ENCODE measurements at places on chromosomes 12 and 14.

DNA sequence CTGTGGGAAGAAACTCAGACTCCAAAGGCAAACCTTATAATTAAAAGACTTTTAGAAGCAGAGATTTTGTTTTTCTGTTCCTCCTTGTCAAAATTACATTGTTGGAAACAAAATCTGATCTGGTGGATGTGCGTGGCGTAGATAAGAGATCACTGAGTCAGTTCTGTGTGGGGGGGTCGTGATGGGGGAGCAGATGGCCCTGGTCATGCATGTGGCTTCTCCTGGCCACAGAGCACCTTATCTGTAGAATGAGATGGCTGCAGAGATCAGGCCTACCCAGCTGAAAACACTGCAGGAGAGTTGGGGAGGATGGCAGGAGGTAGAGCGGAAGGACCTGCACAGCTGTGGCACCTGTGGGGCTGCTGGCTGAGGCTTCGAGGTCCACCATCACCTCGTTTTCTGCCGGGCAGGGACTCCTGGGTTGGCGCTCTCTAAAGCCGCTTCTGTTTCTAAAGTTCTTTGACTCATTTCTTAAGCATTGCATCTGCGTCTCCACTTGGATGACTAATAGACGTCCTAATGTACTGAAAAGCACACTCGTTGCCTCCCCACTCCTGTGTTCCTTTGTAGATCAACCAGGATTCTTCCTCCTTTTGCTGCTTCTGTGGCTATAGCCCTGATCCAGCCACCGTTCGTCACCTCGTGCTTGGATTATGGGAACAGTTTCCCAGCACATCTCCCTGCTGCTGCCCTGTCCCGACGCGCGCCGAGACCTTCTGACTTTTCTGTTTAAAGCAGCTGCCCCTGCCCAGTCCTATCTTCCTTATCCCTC, 93.4 kb downstream of the TSPAN9 start:
- no peak for DNase-seq

- no peak for DNase-seq
Measured at GRCh38 chr12:44431647-44432343, 444.3 kb downstream of the NELL2 start.

DNA sequence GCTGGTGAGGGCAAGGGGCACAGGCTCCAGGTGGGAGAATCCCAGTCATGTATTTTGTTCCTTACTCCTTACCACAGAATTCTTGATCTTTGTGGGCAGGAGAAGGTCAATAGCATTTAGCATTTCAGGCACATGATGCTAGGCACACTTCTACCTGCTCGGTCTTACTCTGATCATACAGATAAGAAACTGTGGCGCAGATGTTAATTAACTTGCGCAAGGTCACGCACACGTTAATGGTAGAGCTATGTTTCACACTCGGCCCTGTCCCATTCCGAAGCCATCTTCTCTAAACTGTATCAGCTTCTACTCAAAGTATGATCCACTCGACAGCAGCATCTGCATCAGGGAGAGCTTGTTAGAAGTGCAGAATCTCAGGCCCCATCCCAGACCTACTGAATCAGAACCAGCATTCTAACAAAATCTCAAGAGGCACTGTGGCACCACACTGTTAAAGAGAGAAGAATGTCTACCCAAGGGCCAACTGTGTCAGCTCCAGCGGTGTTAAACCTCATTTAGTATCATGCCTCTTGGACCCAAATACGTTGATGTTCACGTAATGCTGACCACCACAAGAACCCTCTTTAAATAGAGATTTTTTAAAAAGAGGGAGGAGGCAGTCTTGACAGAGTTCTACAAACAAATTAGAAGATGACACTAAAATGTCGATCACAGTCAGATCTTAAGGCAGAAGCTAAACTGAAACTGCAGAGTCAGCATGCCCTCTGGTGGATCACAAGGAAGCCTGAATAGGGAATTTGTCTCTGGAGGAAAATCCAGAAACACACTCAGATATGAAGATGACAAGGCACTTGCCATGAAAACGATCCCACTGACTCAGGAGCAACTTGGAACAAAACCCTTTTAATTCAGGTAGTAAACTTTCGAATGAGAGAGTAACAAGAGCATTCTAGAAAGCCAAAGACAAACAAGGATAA, 7.3 kb downstream of the STXBP6 start:
- DNase-seq, result no peak

- DNase-seq, result no peak
Measured at GRCh38 chr14:70156592-70156991, 32.2 kb downstream of the SLC8A3 start.

- DNase-seq, result no peak
Measured at GRCh38 chr14:20680363-20680762, 4.0 kb upstream of the RNASE4 start.

GRCh38 chr12:89258240-89258969, 93.9 kb downstream of the DUSP6 start:
- DNase-seq, result no peak

- DNase-seq, result no peak
Measured at GRCh38 chr14:34450958-34451357, 11.1 kb downstream of the SPTSSA start.

DNA sequence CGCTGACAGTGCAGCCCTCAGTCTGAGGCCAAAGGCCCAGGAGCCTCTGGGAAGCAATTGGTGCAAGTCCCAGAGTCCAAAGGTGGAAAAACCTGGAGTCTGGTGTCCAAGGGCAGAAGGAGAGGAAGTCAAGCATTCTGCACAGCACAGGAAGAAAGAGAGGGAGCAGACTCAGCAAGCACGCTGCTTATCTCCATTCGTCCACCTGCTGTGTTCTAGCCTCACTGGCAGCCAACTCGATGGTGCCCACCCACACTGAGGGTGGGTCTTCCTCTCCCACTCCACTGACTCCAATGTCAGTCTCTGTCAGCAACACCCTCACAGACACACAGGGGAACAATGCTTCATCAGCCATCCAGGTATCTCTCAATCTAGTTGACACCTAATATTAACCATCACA, 38.8 kb downstream of the HELB start:
- DNase-seq, result no peak

- DNase-seq, result no peak
Measured at GRCh38 chr12:125006365-125006764, 12.9 kb downstream of the BRI3BP start.

DNA sequence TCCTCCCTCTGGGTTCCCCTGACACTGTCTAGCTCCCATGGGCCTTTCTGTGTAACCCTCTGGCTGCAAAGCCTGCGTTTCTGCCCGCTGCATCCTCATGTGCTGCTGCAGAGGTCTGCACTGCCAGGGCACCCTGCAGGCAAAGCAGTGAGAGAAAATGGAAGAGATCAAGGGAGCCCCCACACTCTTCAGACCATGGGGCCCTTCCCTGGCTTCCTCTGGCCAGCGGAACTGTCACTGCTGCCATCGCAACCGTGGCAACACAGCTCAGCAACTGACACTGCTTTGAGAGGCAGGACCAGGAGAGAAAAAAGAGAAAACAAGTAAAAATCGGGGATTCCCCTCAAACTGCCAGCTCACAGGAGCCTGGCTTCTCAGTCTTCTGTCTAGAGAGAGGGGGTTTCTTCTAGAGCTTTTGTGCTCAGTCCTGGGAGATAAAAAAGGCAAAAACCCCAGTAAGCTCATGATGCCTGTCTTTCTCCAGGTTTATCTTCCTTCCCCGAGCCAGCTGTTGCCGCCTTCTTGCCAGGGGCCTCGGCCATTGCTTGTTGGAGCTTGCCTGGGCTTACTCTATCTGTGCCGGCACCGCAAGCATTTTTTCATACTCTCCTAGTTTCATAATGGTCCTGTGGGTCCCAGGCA, 38.9 kb downstream of the C14orf132 start:
- DNase-seq, result no peak

- DNase-seq, result no peak
Measured at GRCh38 chr14:28141662-28142061, 624.9 kb upstream of the FOXG1 start.

GRCh38 chr12:131091413-131091975, 137.8 kb downstream of the ADGRD1 start:
- no peak for DNase-seq

DNA sequence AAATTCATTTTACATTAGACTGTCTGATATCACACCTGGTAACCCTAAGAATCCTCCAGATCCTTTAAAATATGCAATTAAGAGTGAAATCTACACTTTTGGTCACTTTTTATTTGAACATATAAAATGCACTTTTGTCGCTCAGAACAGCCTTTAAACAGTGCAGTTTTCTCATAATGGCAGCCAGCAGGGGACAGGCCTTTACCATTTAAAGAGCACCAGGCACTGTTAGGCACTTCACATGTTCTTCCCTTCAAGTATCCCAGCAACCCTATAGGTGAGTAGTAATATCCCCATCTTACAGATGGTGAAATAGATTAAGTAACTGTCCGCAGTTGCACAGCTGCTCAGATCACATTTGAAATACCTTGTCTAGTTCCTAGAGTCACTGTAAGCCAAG, 11.3 kb upstream of the SAMD4A start:
- no peak for DNase-seq

- peak; percentile 97 for DNase-seq
Measured at GRCh38 chr12:53180220-53180930, at the start of the genes CSAD and ZNF740. TSS of gene CSAD (minus strand) at chr12:53180925. CDS start at chr12:53173470, 7,455 bp downstream. TSS of gene ZNF740 (plus strand) at chr12:53180722. CDS start at chr12:53181984, 1,262 bp downstream.

DNA sequence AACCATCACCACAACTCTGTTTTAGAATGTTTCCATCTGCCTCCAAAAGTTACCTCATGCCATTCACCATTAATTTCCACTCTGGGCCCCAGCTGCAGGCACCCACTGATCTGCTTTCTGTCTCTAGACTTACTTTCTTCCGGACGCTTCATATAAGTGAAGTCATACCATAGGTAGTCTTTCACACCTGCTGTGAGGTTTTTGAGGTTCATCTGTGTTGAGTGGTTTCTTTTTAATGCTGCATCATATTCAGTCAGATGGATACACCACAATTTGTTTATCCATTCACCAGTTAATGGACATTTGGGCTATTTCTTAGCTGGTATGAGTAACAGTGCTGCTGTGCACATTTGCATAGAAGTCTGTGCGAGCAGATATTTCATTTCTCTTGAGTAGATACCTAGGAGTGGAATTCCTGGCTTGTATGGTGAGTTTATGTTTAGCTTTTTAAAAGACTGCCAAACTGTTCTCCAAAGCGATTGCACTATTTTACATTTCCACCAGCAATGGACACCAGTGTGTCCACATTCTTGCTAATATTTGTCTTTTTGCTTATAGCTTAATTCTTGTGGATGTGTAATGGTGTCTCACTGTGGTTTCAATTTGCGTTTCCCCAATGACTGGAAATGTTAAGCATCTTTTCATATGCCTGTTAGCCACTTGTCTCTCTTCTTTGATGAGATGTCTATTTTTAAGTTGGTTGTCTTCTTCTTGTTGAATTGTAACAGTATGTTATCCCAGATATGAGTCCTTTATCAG, 48.3 kb downstream of the ZFYVE21 start:
- no peak for DNase-seq

GRCh38 chr14:21940887-21941856, 267.6 kb upstream of the OR4E1 start:
- peak; percentile 37 for DNase-seq

- peak; percentile 3 for DNase-seq
Measured at GRCh38 chr14:97219431-97220017, 422.3 kb downstream of the VRK1 start.

GRCh38 chr12:3718100-3718499, 34.8 kb downstream of the CRACR2A start:
- DNase-seq, result no peak

GRCh38 chr12:123270214-123271000, 1.2 kb downstream of the CDK2AP1 start:
- DNase-seq, result no peak

- no peak for DNase-seq
Measured at GRCh38 chr14:73606271-73606670, 6.0 kb upstream of the ACOT6 start.
